ENCODE measurements at places on chromosomes 16 and 17.

GRCh38 chr16:4386451-4386805, 14.8 kb downstream of the VASN start:
- no peak for DNase-seq

GRCh38 chr17:21170809-21171208, 43.2 kb downstream of the TMEM11 start:
- DNase-seq, result no peak

DNA sequence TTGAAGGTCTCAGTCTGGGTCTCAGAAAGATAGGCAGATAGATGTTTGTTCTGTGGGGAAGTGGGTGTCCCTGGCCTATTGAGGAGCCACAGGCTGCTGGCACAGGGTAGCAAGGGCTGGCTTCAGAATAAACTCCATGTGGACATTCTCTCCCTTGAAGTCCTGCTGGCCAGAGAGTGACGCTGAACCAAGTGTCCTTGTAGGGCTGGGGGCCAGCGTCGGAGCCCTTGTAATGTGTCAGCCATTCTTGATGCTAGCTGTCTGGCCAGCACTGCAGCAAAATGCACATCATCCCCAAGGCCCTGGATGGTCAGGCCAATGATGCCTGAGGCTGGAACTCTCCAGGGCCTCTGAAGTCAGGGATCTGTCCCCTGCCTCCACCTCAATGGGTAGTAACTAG, 103.3 kb downstream of the CCDC182 start:
- no peak for DNase-seq

DNA sequence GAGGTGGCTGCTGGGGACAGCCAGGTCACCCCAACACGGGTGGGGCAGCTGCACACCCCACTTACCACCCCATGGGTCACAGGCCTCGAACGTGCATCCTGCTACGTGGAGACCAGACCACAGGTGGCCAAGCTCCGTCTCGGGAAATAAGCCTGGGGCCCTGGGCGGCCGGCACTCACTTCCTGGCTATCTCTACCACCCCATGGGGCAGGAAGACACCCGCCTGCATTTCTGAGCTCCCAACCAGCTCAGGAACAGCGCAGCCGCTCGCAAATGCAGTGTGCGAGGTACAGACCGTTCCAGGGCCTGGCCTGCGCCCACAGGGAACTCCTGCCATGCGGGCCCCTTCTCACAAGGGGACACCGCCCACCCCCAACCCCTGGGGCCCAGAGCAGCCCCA, 4.9 kb upstream of the GNG13 start:
- DNase-seq, result no peak

DNA sequence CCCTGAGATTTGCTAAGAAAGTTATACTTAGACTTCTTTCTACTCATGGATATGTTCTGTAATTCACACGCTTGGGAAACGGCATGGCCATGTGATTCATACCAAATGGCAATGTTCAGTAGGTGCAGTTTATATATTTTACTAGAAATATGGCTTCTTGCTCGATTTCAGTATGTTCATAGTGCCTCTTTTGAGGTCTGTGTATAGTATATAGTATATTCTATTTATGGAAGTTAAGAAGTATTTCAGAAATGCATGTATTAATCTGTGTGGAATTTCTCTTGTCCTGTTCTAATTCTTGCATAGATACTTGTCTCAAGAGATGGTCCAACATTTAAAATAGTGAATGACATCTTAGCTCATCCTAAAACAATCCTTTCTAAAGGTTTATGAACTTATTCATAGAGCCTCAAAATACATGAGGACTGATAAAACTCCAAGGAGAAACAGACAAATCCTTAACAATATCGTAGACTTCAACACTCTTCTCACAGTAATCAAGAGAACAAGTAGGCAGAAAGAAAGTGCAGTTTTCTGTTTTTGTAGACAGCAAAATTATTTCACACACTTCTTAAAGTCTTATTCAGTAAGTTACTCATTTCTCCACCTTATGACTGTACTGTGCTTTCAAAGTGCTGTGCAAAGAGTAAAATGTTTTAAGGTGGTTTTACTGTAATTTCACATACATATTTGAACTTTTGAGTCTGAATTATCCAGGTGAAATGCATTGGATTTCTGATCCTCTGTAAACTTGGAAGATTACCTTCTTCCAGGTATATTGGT, 11.1 kb downstream of the BPTF start:
- DNase-seq, result no peak

DNA sequence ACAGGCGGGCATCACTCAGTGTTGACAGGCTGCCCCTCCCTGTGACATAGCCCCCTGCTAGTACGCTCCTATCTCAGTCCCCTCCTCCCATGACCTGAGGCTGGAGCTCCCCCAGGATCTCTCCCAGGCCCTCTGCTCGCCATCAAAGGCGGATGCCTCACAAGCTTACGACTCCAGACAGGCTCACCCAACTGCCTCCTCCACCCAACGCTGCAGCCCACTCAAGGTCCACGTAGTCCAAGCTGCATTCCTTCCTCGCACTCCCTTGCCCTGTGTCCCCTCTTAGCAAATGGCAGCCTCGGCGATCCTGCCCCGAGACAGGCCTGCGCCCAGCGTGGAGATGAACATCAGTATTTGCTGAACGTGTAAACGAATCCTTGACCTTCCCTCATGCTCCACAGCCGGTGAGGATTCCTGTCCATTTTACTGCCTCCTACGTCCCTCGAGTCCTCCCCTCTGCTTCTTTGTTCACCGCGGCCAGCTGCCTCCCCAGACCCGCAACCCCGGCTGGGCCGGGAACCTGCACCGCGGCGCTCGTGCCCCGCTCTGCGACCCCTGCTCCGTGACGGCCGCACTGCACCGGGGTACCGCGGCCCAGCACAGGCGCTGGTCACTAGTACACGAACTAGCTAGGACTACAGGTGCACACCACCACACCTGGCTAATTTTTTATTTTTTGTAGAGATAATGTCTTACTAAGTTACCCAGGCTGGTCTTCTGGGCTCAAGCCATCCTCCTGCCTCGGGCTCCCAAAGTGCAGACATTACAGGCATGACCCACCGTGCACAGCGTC, 838 bp upstream of the TMEM97 start:
- no peak for DNase-seq

- DNase-seq, result no peak
These were observed 621 bp downstream of the CHP2 start for GRCh38 chr16:23755484-23755809.

DNA sequence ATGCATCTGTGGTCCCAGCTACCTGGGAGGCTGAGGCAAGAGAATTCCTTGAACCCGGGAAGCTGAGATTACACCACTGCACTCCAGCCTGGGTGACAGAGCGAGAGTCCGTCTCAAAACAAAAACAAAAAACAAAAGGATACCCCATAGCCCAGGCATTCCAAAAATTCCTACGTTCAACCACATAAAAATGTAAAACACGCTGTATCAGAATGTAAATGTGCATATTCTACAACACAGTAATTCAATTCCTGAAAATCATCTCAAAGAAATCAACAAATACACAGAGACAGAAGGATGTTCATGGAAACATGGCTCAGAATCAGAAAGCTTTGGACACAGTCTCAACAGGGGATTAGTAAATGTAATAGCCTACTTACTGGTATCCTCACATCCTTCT, 33.0 kb downstream of the COG7 start:
- no peak for DNase-seq

DNA sequence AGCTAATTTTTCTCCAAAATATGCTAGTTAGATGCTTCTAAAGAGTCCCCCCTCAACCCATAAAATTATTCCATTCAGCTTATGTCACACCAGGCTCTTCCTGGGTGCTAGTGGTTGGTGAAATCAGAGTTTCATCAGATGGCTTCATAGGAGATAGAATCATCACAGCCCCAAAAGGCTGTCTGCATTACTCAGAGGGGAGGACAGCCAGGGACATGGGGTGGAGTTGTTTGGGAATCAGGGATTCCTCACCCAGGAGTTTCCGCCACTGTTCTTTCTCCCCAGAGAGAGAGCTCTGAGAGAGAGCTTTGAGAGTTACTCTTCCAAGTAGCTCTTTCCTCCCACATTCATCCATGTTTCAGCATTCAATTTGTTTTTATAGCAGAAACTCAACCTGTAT, 288 bp upstream of the KRT34 start:
- no peak for DNase-seq

DNA sequence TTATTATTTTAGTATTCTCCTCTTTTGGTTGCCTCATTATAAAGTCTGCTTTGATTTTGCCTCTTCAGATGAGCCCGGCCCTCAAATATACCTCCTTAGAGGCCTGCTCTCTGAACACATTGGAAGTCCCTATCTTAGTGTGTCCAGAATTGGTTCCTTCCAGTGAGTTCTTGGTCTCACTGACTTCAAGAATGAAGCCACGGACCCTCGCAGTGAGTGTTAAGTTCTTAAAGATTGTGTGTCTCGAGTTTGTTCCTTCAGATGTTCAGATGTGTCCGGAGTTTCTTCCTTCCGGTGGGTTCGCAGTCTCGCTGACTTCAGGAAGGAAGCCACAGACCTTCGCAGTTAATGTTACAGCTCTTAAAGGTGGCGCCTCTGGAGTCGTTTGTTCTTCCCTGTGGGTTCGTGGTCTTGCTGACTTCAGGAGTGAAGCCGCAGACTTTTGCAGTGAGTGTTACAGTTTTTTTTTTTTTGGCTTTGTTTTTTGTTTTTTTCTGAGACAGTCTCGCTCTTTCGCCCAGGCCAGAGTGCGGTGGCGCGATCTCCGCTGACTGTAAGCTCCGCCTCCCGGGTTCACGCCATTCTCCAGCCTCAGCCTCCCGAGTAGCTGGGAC, 45.8 kb upstream of the NOS2 start:
- DNase-seq, result no peak

- no peak for DNase-seq
These were observed 6.4 kb downstream of the NME3 start for GRCh38 chr16:1764971-1765370.

GRCh38 chr16:59411961-59412841, 678.1 kb upstream of the GOT2 start:
- no peak for DNase-seq

- no peak for DNase-seq
These were observed 40.7 kb downstream of the HLF start for GRCh38 chr17:55305321-55306087.

DNA sequence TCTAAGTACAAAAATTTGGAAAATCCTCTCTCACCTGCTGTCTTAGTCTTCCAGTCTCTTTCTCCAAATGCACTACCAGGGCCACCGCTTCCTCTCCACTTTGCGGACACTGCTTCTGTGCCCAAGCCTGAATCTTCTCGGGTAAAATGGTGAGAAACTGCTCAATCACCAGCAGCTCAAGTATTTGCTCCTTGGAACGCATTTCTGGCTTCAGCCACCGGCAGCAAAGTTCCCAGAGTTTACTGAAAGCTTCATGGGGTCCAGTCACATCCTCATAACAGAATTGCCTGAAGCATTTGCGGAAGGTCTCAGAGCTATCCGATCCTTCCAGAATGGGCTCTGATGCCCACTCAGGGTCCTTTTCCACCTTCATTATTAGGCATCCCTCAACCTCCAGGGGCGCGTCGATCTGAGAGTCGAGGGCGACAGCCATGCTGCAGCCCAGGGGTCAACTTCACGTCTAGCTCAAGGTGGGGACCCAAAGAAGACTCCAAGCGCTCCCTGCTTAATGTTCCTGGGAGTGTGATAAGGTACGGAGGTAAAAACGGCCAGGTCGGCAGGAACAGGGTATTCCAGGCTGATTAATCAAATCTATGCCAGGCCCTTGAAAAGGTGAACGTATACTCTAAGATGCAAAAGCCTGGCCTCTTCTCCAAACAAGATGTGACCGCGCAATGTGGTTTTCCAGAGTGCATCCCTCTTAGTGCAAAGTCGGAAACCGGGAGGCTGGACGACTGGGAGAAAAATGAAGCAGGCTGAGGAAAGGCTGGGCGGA, 763 bp downstream of the ZKSCAN2 start:
- peak; percentile 71 for DNase-seq

DNA sequence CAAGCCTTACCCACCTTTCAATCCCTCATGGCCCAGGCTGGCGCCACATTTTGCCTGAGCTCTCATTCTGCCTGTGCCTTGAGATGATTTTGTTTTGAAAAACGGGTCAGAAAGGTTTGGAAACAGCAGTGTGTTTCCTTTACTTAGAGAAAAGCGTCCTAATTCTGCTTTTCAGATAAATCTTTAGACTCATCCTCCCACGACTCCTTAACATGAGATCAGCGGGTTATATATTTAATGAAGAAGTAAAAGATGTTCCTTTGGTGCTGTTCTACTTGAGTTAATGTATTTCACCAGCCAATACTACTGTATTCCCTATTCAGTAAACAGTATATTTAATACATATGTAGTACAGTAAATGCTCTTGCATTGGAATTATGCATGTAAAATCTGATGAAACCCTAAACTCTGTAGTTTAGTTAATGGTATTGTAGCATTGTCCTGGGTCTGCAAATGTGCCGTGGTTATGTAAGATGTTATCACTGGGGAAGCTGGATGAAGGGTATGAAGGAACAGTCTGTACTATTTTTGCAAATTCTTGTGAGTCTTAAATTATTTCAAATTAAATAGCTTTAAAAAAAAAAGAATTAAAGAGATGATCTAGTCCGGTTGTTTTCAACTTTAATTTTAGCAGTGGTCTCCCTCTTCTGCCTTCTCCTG, 199.4 kb upstream of the CACNG5 start:
- DNase-seq, result no peak

- DNase-seq, result peak; percentile 60
These were observed 9.8 kb upstream of the CTCF start for GRCh38 chr16:67552476-67552875.

DNA sequence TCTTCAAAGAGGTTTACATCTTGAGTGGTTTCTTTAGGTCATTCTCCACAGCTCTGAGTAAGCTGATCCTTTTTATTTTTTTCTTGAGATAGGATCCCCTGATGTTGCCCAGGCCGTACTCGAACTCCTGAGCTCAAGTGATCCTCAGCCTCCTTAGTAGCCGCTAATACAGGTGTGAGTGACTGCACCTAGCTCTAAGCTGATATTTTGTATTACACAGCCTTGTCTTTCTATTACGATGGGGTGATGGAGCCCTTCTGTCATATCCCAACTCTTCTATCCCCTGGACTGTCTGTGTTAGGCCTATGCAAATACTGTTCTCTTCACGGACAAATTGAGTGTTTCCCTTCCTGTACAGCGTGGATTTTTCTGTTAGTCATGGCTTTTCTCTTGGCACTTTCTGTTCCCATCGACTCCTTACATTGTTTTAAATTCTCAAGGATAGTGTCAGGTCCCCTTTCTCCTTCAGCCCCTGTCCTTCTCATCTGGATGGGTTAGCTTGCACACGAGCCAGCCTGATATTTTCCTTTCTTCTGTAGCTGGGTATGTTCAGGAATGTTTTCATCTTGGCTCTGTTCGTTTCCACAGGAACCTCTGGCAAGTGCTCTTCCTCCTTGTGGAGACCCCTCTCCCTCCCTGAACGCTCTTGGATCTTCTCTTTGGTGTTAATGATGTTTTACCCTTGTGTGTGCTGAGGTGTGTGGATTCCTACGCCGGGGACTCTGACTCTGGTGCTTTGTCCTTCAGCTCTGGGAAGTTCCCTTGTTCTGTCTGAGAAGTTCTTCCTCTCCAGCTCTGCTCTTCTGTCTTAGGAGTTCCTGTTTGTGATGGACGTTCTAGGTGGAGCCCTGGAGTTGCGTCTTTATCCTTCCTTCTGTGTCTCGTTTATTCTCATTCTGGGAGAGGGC, 2.3 kb downstream of the BANP start:
- no peak for DNase-seq

GRCh38 chr17:2975469-2975958, 87.9 kb downstream of the OR1D5 start:
- peak; percentile 88 for DNase-seq
